ENCODE measurements at places on chromosomes 7 and 10. TPM values are rescaled to one million over a fixed set of nuclear protein-coding genes. Genes with fewer than 3 reads are reported as not detected.
A peak's percentile ranks its signal among the peaks of the same experiment; 100 is the strongest.

Gene IFIT1B
- total RNA-seq = 3.7 TPM

DNA sequence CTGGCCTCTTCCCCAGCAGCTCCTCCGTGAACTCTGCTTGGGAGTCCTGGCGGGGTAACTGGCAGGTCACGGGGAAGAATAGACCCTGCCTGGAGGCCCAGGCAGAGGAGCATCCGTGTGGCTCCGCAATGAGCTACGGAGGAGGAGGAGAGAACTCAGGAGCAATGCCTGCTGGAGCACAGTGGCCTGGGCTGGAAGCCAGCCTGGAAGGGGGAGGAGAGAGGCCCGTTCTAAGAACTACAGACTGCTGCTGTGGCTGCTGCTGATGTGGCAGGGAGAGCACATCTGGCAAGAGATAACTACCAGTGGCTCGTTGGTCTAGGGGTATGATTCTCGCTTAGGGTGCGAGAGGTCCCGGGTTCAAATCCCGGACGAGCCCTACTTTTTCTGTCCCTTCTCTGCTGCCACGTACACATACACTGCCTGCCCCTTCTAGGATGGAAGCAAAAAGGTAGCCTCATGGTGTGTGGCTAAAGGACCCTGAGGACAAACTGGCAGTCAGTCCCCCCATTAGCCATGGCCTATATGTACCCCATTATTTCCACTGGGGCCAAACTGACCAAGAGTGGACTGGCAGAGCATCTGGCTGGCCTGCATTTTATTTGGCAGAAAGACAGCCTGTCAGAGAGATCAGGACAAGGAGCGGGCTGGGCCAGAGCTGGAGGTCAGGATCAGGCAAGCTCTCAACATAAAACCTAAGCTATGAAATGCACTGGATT lies 7.7 kb upstream of the OPN1SW start:
- peak; percentile 95 for DNase-seq

DNA sequence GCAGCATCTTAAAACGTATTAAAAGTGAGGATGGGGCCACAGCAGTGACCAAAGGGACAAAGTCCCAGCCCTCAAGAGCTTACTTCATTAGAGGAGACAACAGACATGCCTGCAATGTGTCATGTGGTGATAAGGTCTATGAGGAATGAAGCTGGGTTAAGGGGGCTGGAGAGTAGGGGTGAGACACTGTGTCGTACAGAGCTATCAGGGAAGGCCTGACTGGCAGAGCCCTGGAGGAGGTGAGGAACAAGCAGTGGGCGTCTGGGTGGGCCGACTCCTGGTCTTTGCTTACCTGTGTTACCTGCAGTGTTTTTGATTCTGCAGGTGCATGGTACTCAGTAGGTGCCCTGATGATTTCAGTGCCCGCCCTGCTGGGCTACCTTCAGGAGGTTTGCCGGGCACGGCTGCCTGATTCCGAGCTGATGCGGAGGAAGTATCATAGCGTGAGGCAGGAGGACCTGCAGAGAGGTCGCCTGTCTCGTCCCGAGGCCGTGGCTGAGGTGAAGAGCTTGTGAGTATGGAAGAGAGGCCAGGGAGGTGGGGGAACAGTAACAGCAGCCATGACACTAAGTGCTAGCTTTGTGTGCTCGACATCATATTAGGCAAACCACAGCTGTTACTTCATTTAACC lies 7.6 kb downstream of the ZFYVE27 start:
- no peak for DNase-seq

DNA sequence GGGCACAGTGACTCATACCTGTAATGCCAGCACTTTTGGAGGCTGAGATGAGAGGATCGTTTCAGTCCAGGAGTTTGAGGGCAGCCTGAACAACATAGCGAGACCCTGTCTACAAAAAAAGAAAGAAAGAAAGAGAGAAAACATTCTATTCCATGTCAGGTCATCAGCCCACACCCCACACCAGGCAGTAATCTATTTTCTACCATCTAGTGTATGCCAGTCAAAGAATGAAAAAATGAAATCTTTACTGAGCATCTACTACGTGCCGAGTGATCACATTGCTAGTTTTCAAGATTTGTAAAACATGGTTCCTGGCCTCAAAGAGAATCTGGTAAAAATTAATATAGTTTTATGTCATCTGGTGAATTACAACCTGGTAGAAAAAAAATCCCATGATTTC lies 3.1 kb upstream of the EPHB4 start:
- no peak for DNase-seq

Gene NT5C2
- 73.3 TPM for total RNA-seq

DNA sequence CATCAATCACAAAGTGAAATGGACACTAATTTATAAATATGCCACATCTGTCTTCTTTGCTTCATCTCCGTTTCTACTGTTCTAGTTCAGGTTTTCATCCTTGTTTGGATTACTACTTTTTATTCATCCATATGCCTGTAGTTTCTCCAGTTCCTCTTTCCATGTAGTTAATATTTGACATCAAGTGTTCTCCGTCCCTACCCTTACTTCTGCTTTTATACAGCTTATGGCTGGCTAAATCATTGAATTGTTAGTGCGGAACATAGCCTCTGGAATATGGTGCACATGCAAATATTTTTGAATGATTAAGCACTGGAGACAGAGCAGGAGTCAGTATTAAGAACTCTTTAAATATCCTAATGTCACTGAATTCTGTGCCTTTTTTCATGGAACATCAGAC lies 230.0 kb upstream of the PPP1R3A start:
- DNase-seq = peak; percentile 13

Gene ZC3HAV1L
- total RNA-seq = 30.7 TPM

Gene UPK3B
- total RNA-seq = 12.4 TPM

GRCh38 chr7:136502162-136502561 lies 366.3 kb upstream of the CHRM2 start:
- DNase-seq = no peak

Gene KCNIP2
- total RNA-seq = 3.1 TPM

DNA sequence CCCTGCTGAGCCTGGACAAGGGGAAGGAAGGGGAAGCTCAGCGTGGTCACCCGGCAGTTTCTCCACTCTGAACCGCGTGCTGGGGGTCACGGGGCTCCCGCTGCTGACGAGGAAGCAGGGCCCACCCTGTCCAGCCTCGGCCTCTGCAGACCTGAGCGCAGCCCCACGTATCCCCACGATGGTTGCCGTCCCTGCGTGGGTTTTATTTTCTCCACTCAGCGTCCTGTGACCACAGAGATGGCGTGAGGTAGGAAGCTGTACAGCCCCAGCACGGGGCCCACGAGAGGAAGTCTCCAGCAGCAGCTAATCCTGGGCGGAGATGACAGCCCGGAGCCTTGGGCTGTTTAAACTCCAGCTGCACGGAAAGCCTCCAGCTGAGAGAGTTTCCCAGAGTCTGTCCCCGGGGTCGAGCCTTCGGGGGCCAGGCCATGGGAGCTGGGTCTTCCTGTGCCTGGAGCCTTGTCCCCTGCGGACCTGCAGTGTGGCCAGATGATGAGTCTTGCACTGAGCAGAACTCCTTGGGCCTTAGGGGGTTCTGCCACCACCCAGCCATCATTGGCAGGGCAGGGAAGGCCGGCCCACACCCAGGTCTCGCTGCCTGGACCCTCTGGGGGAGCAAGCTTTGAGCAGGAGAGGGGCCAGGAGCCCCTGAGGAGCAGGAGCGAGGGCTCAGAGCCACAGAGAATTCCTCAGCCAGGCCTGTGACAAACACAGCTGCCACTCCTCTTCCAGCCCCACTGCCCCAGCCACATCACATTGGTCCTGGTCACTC lies 72.8 kb upstream of the FAM20C start:
- peak; percentile 67 for DNase-seq

Gene RPP30
- 43.5 TPM for total RNA-seq

DNA sequence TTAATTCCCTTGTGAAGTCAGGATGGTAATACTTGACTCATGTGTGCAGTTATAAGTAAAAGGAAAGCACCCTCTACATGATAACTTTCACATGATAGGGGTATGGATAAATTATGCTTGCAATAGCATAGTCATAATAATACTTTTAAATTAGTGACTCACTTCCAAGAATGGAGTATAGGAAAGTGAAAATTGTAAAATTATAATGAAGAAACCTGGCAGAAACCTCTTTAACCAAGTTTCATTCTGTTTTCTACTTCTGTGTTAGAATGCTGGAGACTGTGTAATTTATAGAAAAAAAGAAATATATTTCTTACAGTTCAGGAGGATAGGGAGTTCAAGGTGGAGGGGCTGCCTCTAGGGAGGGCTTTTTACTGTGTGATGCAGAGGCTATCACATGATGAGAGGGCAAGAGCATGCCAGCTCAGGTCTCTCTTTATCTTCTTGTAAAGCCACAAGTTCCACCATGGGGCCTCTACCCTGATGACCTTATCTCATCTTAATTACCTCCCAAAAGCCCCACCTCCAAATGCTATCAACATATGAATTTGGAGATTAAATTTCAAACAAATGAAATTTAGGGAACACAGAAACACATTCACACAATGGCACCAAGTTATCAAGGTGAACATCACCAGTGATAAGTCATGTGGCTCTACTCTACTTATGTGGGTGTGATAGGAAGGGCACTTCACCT lies 43.2 kb downstream of the HDAC9 start:
- DNase-seq = no peak

DNA sequence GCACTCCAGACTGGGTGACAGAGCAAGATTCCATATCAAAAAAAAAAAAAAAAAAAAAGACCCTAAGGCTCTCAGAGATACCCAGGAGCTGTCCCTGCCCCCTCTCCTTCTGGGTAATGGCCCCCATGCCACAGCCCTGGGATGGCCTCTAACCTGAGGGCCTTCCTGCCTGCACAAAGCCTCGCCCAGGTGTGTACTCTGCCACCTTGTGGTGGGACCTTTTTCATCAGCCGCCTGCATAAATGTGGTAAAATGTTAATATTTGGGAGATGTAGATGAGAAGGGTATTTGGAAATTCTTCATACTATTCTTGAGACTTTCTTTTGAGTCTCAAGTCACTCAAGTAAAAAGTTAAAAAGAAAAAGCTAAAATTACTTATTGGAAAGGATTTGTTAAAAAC lies 46.3 kb upstream of the RNF216 start:
- DNase-seq = no peak

Gene ZNF503
- total RNA-seq = 37.8 TPM

- DNase-seq = no peak
Measured at GRCh38 chr10:102396317-102396650, 779 bp downstream of the NFKB2 start.

DNA sequence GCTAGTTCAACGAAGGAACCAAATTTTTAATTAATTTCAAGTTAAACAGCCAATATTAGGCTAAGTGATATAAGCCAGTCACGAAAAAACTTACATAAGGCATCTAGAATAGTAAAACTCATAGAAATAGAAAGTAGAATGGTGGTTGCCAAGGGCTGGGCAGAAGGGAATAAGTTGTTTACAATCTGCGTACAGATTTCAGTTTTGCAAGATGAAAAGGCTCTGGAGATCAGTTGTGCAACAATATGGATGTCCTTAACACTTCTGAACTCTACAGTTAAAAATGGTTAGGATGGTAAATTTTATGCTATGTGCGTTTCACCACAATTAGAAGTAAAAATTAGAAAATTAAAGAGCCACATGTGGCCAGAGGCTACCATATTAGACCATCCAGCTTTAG lies 13.3 kb downstream of the SCRN1 start:
- DNase-seq = peak; percentile 84

Gene SLC13A1
- not detected for total RNA-seq

DNA sequence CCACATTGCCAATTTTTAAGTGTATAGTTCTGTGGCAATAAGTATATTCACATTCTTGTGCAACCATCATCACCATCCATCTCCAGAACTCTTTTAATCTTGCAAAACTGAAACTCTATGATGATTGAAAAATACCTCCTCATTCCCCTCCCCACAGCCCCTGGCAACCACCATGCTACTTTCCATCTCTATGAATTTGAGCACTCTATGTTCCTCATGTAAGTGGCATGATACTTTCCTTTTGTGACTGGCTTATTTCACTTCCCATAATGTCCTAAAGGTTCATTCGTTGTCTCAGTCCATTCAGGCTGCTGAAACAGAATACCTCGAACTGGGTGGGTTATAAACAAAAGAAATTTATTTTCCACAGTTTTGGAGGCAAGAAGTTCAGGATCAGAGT lies 23.4 kb upstream of the EGR2 start:
- no peak for DNase-seq

DNA sequence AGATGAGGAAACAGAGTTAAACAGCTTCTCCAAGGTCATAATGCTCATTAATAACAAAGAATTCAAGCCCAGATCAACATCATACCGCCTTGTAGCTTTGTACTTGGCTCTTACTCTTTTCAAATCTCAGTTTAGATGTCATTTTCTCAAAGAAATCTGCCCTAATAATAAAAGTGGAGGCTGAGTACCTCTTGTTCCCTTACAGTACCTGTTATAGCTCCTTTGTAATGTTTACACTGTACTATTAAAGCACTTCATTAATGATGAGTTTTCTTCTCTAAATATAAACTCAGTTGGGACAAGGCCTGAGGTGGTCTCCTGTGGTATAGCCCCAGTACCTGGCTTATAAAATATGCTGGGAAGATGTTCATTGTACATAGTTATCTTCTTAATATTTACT lies 7.8 kb downstream of the SMNDC1 start:
- no peak for DNase-seq

Gene LRMDA
- total RNA-seq = 15.5 TPM

DNA sequence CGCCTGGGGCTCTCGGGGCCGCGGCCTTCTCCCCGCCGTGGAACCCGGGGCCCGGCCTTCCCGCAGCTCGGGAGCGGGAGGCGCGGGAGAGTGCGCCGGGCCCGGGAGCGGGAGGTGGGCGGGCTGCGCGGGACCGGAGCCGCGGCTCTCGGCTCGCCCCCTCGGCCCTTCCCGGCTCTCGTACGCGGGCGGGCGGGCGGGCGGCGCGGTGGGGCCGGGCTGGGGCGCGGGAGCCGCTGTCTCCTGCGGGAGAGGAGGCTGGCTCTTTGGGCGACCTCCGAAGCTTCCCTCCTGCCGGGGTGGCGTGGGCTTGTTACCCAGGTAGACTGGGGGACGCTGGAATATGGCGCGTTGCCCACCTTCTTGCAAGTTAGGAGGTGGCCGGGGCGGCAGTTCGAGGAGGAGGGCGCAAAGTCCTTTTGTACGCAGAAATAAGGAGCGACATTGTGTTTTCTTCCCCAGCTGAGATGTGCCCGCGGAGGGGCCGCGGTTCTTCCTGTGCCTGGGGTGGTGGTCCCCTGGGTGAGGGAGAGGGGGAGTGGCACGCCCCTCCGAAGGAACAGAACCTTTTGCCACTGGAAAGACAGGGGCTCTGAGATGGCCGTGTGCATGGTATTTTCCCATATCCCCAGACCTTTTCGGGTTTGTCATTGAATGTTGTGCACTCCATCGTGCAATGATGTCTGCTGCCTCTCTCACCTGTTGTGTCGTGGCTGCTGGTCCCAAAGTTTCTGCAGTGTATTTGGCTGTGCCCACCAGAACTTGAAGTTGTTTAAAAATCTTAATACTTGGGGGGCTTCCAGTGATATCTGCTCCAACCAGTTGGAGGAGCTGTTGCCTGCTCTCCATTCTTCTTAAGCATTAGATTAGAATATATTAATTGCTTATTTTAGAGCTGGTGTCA lies 844 bp downstream of the NRF1 start:
- DNase-seq = peak; percentile 70
